ENCODE measurements at places on chromosomes 12 and 14.

- no peak for DNase-seq
These were observed 229.7 kb upstream of the NPAS3 start for GRCh38 chr14:32709027-32709426.

DNA sequence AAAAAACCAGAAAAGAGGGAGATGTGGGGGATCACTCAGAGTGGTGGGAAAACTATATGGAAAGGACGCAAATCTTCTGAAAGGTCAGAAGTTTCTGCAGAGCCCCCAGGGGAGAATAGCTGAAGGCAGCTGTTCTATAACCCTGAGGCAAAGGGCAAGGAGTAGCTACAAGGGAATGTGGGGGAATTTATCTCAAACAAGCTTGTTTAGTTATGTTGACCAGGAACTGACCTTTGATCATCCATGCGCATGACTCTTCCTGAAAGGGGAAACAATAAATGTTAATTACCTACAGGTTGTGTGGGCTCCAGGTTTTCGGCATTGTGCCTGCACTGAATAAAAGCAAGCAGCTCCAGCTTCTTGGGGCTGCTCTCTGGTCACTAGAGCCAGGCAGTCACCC is 968.5 kb downstream of the AACS start:
- DNase-seq, result no peak

- DNase-seq, result peak; percentile 62
These were observed 470.6 kb downstream of the BCAT1 start for GRCh38 chr12:24478254-24478653.

DNA sequence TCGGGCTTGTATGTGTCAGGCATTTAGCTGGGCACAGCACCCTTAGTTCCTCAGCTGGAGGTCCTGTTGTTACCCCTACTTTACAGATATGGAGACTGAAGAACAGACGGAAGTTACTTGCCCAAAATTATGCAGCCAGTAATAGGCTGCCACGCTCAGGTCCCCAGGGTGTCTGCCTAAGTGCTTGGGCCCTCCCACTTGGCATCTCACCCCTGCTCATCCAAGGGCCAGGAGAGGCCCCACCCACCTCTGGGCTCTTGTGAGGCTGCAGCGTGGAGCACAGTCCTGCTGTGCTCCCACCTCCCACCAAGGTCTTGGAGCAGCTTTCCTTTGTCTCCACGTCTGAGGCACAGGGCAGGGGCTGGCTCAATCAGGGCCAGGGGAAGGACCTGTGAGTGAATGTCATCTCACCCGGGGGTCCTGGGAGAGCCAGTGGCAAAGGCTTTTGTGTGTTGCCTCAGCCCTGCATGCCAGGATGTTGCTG is 64.6 kb downstream of the BEGAIN start:
- no peak for DNase-seq

- no peak for DNase-seq
These were observed 7.2 kb downstream of the SPATA7 start for GRCh38 chr14:88392609-88393008.

DNA sequence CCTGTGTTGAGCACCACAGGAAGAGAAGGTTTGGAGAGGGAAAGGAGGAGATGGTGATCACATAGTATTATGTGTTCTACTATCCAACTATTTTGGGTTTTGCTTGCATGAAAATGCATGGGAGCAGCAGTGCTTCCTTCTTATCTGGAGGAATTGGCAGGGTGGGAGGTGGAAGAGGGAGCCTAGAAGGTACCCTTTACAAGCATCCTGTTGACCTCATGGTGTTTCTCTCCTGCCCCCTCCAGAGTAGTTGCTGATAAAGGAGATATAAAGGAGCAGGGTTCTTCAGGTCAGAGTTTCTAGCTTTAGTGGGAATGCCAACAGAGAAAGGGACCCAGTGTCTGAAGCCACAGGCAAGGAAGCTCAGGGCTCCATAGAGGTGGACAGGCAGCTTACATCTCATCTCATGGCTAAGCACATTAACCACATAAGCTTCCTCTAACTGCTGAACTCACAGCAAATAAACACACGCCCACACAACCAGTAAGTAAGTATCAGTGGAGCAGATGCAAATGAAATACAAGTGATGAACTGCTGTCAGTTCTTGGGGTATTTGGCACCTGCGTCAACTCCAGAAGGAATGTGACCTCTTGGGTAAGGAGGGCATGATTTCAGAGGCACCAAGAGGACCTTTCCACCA is 174.2 kb upstream of the SLC38A2 start:
- no peak for DNase-seq

DNA sequence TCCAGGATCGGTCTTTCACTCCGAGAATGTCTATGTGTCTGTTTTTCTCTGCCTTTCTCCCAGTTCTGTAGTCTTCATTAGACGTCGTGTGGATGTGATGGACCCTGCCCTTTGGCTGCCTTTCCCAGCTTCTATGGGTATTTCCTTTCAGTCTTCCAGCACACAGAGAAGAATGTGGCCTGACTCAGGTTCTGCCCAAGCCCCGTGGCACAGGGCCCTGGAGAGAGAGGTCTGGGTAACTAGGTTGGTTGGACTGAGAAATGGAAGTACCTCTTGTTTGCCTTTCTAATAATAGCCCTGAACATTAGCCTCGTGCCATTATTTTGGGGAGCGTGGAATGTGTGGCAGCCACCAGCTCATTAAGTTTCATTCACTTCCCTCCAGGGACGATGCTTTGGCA is 3.8 kb downstream of the FOXJ2 start:
- no peak for DNase-seq

GRCh38 chr12:5661811-5662210 is 229.9 kb downstream of the NTF3 start:
- no peak for DNase-seq

- DNase-seq, result no peak
These were observed 29.0 kb downstream of the TESC start for GRCh38 chr12:117069926-117070900.

- DNase-seq, result no peak
These were observed 217.6 kb downstream of the TMTC2 start for GRCh38 chr12:82904219-82904790.

GRCh38 chr12:49538510-49539403 is at the start of gene KCNH3:
Gene KCNH3, plus strand, starts transcription at chr12:49539030. Its CDS starts 387 bp downstream, at chr12:49539417.
- no peak for DNase-seq

GRCh38 chr12:42447371-42447786 is 121.4 kb downstream of the PPHLN1 start:
- DNase-seq, result no peak

GRCh38 chr12:67354322-67354721 is 85.2 kb downstream of the CAND1 start:
- no peak for DNase-seq

DNA sequence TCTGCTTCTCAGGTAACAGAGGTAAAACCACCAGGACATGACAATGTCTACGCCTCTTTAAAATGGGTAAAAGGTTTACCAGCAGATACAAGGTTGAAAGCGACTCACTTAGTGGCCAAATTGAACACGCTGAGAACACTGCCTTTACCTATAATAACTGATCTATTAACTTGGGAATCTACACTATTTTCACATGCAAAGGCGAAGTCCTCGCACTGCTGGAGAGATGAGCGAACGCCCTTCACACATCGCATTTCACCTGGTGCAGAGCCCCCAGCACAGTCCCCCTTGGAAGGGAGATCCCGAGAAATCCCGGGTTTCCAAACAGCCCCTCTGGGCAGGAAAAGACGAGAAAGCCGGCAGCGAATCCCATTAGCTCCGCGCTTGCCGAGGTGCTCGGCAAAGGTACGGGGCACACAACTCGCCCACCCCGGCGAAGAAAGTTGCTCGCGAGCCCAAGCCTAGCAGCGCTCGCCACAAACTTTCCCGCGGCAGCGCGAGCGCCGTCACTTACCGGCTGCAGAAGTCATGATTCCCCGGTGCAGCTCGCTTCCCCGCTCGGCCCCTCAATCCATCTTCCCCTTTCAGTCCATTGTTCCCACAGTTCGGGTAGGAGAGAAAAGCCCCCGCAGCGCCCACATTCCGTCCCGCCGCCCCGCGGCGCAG is 423 bp downstream of the FGD6 start:
- DNase-seq, result no peak

DNA sequence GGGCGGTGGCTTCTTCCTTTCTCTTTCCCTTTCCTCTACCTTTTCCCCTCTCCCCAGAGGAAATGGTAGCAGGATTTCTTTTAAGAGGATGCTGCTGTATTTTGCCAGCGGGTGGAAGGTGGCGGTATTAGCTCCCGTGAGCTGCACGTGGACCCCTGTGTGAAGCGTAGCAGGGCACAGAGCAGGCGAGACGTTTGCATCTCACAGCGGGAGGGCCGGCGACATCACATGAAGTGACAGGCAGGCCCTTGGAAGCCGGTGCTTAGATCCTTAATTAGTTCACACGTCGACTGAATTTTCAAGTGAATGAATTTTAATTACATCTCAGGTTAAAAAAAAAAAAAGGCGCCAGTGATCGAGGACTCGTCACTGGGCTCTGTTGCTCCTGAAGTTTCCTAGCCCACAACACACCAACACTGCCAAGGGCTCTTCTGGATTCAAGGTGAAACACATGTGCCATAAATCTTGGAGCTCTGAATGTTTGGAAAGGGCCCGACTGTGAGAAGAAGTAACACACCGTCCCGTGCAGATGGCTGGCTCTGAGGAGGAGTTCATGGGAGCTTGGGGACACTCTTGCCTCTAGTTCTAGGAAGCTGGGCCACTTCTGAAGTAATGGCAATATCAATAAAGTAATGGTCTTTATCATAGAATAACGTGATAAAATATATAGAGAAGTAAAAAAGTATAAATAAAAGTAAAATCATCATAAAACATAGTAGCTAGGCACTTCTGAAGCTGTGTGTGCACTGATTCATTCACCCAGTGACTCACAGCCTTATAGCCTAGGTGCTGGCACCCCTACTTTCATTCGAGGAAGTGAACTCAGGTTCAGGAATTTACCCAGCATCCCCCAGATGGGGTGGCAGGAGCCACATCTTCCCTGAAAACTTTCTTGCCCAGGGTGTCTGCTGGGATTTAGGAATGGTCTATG is 75.3 kb downstream of the AACS start:
- no peak for DNase-seq

DNA sequence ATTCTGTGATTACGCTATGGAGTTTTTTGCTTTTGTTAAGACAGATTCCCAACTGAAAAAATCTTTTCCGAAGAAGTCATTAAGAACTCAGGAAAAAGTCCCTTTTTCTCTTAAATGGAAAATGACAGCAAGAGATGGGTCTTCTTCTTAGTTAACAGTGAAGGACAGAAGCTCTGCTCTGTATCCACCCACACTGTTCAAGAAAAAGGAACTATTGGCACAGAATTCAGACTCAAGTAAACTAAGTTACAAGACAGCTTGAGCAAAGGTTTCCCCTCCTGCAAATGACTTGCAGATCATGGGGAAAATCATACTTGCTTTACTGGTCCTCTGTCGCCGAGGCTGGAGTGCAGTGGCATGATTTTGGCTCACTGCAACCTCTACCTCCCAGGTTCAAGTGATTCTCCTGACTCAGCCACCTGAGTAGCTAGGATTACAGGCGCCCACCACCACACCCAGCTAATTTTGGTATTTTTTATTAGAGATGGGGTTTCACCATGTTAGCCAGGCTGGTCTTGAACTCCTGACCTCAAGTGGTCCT is 137.1 kb upstream of the AEBP2 start:
- DNase-seq, result no peak

DNA sequence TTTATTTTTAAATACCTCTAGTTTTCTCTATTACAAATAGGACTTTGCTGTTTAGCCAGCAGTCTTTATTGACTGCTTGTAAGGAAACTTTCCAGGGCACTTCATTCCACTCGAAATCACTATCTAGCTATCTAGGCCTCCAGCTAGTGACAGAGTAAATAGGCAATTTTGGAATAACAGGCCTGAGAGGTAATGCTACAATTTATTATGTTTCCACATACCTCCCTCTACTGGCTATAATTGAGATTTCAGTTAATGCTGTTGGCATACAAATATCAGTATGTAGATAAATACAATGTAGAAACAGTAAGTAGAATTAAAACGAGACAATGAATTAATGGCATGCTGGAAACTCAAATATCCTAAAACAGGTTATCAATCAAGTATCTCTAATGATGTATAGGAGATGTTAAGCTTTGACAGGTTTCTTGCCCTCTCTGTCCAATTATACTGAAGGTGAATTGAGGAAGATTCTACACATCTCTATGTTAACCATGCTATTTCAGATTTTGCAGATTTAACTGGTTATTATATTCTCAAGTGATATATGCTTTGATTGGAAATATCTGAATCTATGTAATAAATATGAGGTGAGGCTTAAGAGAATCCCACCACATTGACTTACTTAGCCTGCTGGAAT is 7.2 kb downstream of the DTD2 start:
- peak; percentile 11 for DNase-seq

GRCh38 chr12:42568952-42569915 is 20.3 kb downstream of the PRICKLE1 start:
- peak; percentile 4 for DNase-seq

DNA sequence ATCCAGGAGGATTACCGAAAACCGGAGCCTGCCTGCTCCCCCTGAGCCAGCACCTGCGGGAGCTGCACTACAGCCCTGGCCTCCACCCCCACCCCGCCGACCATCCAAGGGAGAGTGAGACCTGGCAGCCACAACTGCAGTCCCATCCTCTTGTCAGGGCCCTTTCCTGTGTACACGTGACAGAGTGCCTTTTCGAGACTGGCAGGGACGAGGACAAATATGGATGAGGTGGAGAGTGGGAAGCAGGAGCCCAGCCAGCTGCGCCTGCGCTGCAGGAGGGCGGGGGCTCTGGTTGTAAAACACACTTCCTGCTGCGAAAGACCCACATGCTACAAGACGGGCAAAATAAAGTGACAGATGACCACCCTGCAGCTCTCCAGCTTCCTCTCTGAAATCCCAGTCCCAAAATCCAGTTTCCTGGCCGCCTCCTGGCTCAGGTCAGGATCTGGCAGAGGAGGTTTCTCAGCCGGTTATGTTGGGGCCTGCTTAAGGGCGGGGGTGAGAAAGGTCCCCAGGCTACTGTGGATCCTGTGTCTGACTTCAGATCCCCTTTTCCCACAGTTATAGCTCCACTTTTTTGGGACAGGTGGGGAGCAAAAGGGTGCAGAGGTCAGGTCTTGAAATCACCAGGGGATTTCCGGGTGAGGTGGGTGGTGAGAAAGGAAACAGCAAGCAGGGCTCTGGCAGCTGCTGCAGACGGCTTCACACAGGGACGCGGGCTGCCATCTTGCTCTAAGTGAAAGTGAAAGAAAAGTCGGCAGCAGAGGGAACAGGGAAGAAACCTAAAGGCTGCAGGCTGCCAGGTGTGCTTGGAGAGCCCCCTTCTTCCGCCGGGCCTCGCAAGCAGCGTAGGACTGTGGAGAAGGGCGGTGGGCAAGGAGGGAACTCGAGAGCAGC is at the start of gene TAPBPL:
Gene TAPBPL (plus strand): TSS at position 695 of the 897 bp plus-strand sequence. CDS start 207 bp downstream, outside the sequence.
- DNase-seq, result peak; percentile 75

DNA sequence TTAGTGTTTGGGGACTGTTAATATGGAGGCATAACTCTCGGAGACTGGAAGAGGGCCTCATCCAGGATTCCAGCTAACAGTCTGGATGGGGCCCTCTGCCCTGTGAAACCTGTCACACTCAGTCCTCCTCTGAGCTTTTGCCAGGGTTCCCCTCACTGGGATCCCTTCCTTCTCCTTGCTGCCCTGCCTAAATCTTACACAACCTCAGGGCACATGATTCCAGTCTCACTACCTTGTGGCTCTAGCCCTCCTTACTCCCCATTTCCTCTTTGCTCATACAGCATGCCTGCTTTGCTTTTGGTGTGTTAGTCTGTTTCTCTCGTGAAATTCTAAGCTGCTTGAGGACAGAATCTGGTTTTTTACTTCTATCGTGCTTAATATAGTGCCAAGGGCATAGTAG is 942 bp upstream of the GSG1 start:
- DNase-seq, result no peak

- no peak for DNase-seq
These were observed 196.1 kb downstream of the ESR2 start for GRCh38 chr14:64098120-64098519.
